ENCODE measurements at places on chromosomes 7 and 10.
A peak's percentile ranks its signal among the peaks of the same experiment; 100 is the strongest.

GRCh38 chr7:34074421-34074820 is 169.1 kb downstream of the BMPER start:
- DNase-seq: no peak

- peak; percentile 11 for DNase-seq
These were observed 131.9 kb upstream of the PCGF5 start for GRCh38 chr10:91088300-91089140.

DNA sequence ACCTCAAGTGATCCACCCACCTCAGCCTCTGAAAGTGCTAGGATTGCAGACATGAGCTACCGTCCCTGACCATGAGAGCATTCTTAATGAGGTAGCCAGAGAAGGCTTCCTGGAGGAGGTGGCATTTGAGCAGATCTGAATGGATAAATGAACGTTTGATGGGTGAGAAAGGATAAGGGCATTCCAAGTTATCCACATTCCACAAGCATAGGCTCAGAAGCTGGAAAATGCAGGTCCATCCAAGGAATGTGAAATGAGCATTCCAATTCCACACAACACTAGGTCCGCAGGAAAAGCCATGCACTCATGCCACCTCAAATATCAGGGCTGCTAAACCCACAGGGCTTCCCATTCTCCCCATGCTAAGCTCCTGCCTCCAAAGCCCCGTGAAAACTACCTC is 17.0 kb downstream of the TMEM130 start:
- DNase-seq: no peak

DNA sequence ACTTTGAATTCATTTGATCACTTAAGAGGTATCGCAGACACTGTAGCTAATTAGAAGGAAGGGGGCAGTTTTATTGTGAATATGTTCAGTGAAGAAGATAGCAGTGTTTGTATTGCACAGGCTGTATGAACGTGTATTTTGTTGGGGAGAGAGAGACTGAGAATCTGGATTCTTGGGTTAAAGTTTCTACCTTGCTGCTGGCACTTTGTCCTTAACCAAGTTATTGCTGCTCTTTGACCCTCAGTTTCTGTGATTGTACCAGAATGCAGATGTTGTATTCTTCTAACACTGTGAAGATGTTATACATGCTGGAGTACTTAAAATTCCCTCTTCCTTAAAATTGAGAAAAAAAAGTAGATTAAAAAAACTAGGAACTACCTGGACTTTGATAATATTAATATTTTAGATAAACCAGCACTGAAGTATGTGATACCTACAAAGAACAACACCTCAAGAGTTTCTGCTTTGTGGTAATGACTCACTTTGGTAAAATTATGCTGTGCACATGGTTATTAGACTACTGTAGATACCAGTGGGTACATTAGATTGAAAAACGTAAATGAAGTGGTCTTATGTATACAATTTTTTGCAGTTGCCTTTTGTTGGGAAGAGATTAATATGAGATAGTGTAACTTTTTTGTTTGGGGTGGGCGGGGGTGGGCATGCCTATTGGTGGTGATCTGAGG is 321.3 kb downstream of the AUTS2 start:
- DNase-seq: no peak
